CD4-positive, alpha-beta T cell treated with Interleukin-6 at 100 ng/mL for 8 hours (primary cell): ENCODE measurements at places on chromosomes 12 and 14.

- DNase-seq, result no peak
Observed at GRCh38 chr14:59482541-59483331, 1.5 kb downstream of the L3HYPDH start.

GRCh38 chr14:93073910-93074769, 41.6 kb downstream of the ITPK1 start:
- DNase-seq, result no peak

DNA sequence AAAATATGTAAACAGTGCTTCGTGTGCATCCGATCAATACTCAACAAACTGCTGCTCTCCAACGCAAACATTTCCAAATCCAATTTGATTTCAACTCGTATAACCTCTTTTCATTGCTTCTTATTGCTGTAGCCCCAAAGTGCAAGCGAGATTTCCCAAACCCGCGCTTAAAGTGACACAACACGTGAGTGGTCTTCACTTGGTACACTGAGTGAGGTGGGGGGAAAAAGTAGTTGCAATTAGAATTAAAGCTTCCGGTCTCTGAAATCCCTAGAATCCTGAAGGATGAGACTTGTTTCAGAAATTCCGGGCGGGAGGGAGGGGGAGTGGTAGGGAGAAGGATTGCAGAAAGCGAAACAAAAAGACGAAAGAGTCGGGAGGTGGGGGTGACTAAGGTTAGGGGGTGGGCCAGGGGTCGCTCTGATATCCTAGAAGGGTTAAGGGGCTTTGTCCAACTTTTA, 387.5 kb downstream of the BCAT1 start:
- no peak for DNase-seq

- DNase-seq, result no peak
Observed at GRCh38 chr12:79834712-79835376, 100.1 kb downstream of the PPP1R12A start.

DNA sequence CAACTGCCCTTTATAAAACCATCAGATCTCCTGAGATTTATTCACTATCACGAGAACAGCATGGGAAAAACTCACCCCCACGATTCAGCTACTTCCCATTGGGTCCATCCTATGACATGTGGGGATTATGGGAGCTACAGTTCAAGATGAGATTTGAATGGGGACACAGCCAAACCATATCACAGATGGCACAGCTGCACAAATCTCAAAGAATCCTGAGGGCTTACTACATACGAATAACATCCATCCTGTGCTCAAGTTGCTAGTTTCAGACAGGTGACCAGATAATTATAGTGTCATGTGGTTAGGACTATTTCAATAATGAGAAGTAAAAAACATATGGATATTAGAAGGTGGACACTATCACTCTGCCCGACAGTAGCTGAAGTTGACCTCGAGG, 211.2 kb downstream of the NUAK1 start:
- DNase-seq, result no peak

- DNase-seq, result peak; percentile 77
Observed at GRCh38 chr12:55927588-55928502, at the start of gene PYM1. Gene PYM1, minus strand, starts transcription at chr12:55927894. Its CDS starts 133 bp downstream, at chr12:55927761.

DNA sequence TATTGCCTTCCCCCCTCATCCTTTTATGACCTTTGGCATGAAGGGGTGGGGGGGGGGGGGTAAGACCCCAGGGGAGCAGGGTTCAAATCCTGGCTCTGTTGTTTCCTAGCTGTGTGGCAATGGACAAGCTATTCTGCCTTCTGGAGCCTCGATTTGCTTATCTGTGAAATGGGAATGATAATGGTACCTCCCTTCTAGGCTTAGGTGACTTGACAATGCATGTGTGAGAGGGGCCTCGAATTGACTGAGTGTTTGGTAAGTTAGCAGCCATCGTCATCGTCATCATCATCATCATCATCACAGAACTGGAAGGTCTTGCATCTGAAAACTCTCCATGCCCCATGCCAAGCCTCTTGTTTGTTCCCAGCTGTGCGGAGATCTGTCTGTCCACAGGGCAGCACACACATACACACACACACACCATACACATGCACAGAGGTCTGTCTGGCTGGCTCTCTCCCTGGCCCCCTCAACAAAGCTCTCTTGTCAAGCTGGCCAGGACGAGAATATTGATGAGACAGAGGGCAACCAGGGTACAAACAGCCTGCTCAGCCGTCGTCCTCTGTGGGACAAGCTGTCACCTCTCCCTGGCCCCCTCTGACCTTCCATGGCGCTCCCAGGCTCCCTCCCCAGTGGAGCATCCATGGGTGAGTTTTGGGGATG, 5.9 kb upstream of the SDS start:
- DNase-seq, result no peak

GRCh38 chr12:15581006-15581405, 208.2 kb downstream of the EPS8 start:
- no peak for DNase-seq

DNA sequence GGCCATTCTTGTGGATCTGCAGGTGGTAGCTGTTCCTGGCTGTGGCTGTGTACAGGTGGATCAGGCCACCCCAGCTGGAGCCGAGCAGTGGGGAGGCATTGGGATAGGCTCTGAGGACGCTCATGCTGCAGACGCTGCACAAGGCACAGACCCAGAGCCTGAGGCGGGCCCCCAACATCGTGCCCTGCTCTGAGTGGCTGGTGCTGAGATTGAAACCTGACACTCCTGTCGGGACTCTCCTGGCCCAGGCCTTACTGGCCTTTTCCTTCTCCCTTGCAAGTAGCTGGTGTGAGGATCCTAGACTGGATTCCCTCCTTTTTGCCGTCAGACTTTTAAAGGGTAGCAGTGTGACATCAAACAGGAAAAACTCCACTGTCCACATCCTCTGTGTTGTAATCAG, at the start of gene FGF23:
FGF23 (minus strand) TSS at position 308 of the 400 bp plus-strand sequence; CDS start at position 178, 130 bp downstream.
- DNase-seq, result no peak

GRCh38 chr12:96729886-96730285, 177.2 kb upstream of the NEDD1 start:
- DNase-seq, result no peak

DNA sequence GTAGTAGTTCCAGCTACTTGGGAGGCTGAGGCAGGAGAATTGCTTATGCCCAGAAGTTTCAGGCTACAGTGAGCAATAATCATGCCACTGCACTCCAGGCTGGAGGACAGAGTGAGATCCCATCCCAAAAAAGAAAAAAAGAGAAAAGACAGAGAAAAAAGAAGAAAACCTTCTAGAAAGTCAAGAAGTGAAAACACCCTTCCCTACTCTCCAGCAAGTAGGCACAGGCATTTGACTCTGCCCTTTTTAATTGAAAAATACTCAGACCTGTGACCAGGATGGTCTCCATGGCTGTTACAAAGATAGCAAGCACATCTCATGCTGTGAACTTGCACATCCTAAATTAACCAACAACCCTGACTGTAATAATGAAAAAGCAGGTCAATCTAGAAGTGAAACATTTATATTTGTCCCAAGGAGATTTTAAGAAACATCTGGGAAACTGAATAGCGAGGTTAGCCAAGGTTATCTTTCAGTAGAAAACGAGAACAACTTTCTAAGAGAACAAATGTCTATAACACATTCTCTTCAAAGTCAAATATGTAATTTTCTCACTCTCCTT, 2.0 kb downstream of the TMTC1 start:
- no peak for DNase-seq

GRCh38 chr14:67837011-67837624, 17.5 kb downstream of the RAD51B start:
- peak; percentile 58 for DNase-seq

GRCh38 chr12:41189395-41190251, 1.5 kb downstream of the PDZRN4 start:
- no peak for DNase-seq

- DNase-seq, result no peak
Observed at GRCh38 chr14:32724867-32725471, 213.7 kb upstream of the NPAS3 start.

DNA sequence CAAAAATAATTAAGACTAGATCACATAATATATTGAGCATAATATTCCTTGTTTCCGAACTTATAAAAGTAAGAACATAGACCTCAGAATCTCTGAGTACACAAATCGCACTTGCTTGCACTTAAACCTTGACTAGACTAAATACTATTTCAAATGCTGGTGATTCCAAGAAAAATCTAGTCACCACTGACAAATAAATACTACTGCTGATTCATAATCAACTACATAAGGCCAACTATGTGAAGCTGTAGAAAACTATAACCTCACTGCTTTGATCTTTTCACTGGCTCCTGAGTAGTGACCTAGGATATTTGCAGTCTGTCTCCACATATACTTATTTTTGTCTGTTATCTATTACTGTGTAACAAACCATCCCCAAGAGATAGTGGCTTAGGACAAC, 245.4 kb downstream of the DIO2 start:
- DNase-seq, result no peak

GRCh38 chr12:127607146-127607725, 659.7 kb upstream of the TMEM132C start:
- no peak for DNase-seq

DNA sequence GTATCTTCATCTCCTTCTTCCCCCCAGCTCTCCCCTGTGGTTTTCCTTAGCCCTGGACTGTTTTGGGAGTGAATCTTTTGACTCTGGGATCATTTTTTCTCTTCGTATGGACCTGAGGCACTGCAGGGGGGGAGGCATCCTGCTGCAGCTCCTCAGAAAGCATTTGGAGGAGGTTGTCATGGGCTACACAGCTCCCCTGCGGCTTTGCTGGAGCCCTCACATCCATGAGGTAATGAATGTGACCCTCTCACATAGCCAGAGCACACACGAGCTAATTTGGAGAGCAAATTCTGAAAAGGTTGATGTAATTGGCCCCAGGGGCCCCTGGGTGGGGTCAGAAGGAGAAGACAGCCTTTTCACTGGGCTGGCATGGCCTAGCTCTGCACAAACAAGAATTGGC, 110.9 kb downstream of the PAH start:
- no peak for DNase-seq

- DNase-seq, result no peak
Observed at GRCh38 chr14:23432946-23433345, 2.5 kb downstream of the MYH7 start.

DNA sequence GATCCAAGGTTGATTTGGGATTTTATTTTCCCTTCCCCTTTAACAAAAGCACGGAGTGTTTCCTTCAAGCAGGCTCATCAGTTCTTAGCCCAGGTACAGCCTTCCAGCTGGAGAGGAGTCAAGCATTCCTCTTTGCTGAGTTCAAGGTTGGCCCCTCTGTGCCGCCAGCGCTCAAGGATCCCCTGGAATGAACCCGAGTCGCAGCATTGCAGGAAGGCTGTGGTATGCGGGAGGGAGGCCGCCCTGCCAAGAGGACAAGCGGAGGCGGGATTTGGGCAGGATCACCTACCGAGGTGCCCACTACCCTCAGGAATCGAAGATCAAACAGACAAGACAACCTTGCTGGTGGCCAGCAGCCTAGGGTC, 53.9 kb upstream of the NCOR2 start:
- DNase-seq, result no peak

GRCh38 chr14:84036840-84037239, 1493.1 kb upstream of the FLRT2 start:
- no peak for DNase-seq

DNA sequence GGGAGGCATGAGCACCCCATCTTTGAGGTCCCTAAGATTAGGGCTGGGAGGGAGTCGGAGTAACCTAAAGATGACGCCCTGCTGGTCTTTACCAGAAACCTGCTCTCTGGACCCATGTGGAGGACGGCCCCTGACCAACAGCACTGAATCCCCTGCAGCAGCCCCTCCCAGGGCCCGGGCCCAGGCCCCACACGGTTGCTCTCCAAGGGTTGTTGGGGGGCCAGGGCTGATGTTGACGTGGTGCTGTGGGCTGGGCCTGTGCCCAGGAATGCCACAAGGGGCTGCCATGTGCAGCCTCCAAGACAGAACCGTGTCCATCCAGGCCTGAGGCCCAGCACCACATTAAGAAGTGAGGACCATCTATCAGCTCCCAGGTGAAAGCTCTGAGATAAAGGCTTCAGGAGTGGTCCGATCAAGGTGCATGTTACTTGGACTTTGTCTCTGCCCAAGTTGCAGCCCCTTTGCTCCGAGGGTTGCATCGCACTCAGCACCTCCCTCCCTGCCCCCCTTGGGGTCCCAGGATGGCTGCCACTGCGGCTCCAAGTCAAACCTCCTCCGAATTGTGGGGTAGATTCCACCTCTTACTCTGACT, 29.6 kb downstream of the LRCOL1 start:
- DNase-seq, result no peak

- no peak for DNase-seq
Observed at GRCh38 chr14:49196327-49196726, 389.9 kb downstream of the RPS29 start.

GRCh38 chr14:33556382-33557121, 394.3 kb downstream of the EGLN3 start:
- no peak for DNase-seq

GRCh38 chr14:67572608-67573007, 27.5 kb downstream of the PIGH start:
- DNase-seq, result no peak

DNA sequence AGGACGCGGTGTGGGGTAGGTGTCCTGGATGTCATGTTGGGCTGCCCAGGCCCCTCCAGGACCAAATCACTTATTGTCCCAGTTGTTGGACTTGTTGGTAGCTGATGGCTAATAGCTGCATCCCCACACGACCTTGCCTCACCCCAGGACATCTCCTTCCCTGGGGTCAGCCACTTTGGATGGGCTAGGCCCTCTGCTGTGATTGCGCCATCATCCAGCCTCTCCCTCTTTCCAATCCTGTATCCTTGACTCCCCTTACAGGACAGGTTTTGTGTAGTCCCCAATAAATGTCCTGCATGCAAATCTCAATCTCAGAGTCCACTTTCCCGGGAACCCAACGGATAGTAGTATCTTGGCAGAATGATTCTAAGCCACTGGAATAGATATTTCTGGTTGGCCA, 43.4 kb upstream of the CHST11 start:
- no peak for DNase-seq

GRCh38 chr12:127083008-127083949, 1183.7 kb upstream of the TMEM132C start:
- peak; percentile 49 for DNase-seq

GRCh38 chr14:21846227-21846885, 172.7 kb upstream of the OR4E1 start:
- peak; percentile 54 for DNase-seq

GRCh38 chr12:27244689-27245488, 803 bp downstream of the STK38L start:
- DNase-seq, result no peak

GRCh38 chr14:22929961-22930364, 787 bp upstream of the PRMT5 start:
- DNase-seq, result no peak

- no peak for DNase-seq
Observed at GRCh38 chr12:76670776-76671175, 93.1 kb upstream of the ZDHHC17 start.

DNA sequence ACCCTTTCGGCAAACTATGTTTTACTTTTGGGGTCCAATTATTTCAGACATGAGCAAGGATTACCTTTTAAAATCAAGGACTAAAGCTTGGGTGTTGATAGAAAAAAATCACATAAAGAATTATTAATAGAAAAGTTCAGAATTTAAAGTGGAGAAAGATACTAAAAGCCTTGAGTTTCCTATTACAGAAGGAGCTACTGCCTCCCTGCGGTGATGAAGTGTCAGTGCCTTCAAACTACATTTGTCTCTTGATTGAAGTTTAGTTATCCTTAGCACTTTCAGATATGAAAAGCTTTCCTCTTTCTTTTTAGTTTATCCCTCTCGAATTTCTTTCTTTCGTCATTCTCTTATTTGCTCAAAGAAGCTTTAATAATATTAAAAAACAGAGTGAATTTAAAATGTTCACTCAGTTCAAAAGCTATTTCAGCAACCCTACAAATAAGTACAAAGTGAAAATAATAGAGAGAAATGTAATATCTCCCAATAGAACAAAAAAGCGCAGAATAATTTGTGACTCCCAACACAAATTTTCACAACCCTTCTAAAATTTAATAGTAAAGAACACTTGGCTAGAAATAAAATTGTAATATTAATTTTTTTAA, 87.6 kb downstream of the SEC23A start:
- peak; percentile 6 for DNase-seq

- no peak for DNase-seq
Observed at GRCh38 chr12:43008953-43009845, 419.7 kb upstream of the PRICKLE1 start.
